Cerebellar nuclear complex (tissue), 1 donor: ENCODE measurements at places on chromosomes 1 and 21.
A peak's percentile ranks its signal among the peaks of the same experiment; 100 is the strongest.

DNA sequence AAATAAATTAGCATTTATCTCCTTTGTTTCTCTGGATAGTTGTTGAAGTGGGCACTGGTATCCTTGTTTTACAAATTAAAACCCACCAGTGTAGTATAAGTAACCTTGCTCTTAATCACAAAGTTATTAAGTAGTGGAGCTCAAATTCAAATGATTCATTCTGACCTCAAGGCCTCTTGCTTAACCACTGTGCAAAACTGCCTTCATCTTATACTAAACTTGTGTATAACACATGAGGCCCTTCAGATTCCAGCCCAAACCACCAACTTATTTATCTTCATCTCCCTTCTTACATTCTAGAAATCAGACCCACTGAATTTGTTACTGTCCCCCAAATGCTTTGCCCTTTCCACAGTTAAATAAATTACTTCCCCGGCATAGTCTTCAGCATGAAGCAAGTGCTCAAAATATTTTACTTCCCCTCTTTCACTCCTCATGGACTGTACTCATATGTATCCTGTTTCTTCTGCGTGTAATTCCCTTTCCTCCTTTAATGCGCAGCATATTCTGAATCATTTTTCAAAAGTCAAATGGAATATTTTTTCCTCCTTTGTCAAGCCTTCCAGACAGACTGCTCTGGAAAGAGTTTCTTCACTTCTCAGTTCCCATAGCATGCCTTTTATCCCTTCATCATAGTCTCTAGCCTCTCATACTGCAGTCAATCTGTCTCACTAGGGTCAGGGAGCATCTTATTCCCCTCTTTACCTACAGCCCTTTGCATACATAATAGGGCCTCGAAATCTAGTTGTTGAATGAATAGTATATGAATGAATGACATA lies 19.0 kb upstream of the DNASE2B start:
- DNase-seq = no peak

DNA sequence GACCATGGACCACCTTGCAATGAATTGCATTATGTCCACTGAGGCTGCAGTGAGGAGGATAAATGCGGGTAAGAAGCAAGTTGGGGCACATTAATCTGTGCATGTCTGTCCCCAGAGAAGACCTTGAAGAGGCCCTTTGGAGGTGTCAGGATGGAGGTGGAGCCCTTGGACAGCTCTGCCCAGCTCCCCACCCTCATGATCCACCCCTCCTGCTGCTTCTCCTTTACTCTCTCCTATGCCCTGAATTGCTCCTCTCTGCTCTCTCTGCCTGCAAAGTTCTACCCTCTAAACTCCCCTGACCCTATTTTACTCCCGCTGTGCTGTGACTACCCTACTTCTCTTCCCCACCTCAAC lies 292.4 kb upstream of the USP24 start:
- DNase-seq = no peak

DNA sequence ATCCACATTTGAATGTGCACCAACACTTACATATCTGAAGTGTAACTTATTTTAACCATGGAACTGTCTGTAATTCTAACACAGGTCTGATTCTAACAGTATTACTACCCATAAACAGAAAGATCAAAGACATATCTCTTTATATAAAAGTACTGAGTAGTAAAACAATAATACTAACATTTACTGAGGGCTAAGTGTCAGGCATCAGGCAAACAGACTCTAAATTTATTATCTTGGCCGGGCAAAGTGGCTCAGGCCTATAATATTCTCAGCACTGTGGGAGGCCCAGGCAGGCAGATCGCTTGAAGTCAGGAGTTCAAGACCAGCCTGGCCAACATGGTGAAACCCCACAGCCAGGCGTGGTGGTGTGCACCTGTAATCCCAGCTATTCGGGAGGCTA lies 85.9 kb downstream of the JAK1 start:
- DNase-seq = no peak

GRCh38 chr1:183306317-183307042 lies 111.7 kb downstream of the NMNAT2 start:
- DNase-seq = no peak

- no peak for DNase-seq
These were observed 26.0 kb downstream of the MACF1 start for GRCh38 chr1:39230261-39231190.

- no peak for DNase-seq
These were observed 2.0 kb upstream of the GJC2 start for GRCh38 chr1:228147768-228148167.

- no peak for DNase-seq
These were observed 1.7 kb upstream of the TMEM240 start for GRCh38 chr1:1541956-1542765.

- DNase-seq = no peak
These were observed 143.2 kb downstream of the HHIPL2 start for GRCh38 chr1:222404710-222405109.

GRCh38 chr1:50893466-50893865 lies 66.6 kb downstream of the FAF1 start:
- no peak for DNase-seq

DNA sequence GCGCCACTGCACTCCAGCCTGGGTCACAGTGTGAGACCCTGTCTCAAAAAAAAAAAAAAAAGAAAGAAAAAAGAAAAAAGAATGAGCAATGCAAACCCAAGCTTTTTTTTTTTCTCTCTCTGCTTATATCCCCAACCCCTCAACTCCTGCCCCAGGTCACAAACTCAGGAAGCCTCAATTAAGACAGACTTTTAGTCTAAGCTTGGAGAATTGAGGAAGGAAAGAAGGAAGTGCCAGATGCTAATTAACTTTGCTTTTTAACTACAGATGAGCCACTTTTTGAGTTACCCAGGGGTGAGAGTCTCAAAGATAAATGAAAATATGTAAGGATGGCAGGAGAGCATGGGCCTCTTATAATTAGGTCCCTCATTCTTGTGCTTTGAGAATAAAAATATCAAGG lies 33.3 kb downstream of the PIK3CD start:
- DNase-seq = no peak

GRCh38 chr1:5460974-5461373 lies 531.3 kb downstream of the NPHP4 start:
- DNase-seq = no peak

- DNase-seq = no peak
These were observed 2.7 kb upstream of the OLIG2 start for GRCh38 chr21:33022828-33023573.

- DNase-seq = peak; percentile 38
These were observed 27.4 kb upstream of the COQ8A start for GRCh38 chr1:226912587-226913176.

DNA sequence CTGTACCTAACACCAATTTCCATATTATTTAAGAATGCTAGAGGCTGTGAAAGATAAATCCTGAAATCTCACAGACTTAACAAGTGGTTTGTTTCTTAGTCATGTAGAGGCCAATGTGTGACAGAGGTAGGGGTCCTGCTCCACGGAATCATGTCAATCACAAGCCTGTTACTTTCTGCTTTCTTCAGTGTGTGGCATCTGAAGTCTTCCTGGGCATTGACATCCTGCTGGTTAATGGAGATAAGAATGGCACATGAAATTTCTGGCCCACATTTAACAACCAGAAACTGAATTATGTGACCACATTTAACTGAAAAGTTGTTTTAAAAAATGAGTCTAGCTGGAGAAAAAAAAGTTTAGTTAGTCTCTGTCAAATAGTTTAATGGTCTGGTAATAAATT lies 68.3 kb upstream of the PLA2G4A start:
- DNase-seq = no peak

- DNase-seq = no peak
These were observed 224.5 kb upstream of the NFIA start for GRCh38 chr1:60857851-60858250.

- DNase-seq = no peak
These were observed 1.6 kb upstream of the STK40 start for GRCh38 chr1:36387141-36387949.

DNA sequence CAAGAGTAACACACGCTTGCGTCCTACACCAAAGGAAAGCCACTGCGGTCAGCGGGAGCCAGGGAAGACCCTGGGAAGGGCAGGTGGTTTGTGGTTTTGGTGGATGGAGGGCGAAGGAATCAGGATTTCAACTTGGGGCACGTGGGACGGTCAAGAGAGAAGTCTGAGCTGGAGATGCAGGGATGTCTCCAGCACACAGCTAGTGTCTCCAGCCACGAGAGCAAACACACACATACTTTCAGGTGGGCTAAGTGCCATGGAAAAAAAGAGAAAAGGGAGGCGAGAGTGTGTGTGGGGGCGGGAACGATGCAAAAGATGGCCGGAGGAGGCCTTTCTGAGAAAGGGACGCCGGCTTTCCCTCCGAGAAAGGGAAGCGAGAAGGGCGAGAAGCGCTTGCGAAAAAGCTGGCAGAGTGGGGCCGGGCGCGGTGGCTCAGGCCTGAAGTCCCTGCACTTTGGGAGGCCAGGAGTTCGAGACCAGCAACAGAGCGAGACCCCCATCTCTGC lies 1.4 kb upstream of the SRRM1 start:
- DNase-seq = no peak

- no peak for DNase-seq
These were observed 52.7 kb upstream of the GCLM start for GRCh38 chr1:93961906-93962305.

DNA sequence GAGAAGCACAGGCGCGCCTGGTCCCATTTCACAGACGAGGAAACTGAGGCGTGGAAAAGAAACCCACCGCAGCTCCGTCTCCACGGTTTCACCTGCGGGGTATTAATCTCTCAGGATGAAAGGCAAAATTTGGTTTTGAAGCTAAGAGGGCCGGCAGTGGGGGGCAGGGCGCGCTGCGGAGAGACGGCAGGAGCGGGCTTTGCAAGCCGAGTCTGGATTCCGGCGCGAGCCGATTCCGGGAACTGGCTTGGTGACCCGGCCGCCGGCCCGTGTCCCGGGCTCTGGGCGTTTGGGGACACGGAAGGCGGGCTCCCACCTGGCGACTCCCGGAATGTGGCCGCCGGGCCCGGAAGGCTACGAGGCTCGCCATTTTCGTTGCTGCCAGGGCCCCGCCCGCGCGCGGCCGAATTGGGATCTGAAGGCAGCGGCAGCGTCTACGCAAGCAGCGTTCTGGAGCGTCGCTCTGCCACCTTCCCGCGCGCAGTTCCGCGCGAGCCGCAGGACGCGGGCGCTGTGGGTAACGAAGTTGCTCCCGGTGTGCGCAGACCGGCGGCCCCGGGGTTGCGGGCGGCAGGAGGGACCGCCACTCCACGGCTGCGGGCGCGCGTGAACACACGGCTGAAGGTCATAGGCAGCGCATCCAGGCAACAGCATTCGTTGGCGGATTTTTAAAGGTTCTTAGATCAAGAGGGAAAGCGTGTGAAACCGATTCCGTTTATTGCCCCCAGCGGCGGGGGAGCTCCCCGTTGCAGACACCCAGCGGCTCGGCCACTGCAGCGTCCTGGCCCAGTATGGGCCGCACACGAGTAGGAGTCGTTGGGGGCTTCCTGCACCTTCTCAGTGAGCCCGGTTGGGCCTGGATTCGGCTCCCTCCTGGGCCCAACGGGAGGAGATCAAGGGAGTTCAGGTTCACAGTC lies 5.4 kb upstream of the PRDM16 start:
- no peak for DNase-seq

GRCh38 chr1:159084152-159084551 lies 7.6 kb upstream of the AIM2 start:
- DNase-seq = no peak

DNA sequence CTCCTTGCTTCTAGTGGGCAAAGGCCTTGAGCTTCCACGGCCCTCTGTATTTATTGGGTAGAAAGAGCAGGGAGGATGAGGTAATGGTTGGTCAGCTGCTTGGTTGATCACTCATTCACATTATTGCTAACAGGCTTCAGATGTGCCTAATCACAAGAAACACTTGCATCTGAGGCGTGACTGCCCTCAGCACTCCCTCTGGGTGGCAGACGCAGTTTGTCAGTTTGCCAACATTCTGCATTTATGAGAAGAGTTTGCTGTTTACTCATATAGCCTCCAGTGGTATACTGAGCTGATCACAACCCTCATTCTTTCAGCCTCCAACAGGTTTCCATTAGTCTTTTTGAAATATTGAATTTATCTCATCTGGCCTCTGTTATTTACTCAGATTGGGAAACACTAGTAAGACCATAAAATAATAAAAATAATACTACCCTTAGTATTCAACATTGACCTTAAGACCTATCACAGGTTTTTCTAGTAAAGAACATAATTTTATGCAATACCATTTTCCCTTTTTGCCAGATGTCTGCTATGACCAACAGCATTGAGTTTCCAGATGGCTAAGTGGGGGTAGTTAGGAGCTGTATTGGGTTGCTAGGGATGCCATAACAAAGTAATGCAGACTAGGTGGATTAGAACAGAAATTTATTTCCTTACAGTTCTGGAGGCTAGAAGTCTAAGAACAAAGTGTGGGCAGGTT lies 53.3 kb downstream of the PTGFR start:
- no peak for DNase-seq

GRCh38 chr1:32335790-32336590 lies at the start of gene MARCKSL1:
Gene MARCKSL1, minus strand, starts transcription at chr1:32336233. Its CDS starts 200 bp downstream, at chr1:32336033.
- DNase-seq = peak; percentile 29

- DNase-seq = no peak
These were observed 105.0 kb downstream of the COP1 start for GRCh38 chr1:176101951-176102642.

DNA sequence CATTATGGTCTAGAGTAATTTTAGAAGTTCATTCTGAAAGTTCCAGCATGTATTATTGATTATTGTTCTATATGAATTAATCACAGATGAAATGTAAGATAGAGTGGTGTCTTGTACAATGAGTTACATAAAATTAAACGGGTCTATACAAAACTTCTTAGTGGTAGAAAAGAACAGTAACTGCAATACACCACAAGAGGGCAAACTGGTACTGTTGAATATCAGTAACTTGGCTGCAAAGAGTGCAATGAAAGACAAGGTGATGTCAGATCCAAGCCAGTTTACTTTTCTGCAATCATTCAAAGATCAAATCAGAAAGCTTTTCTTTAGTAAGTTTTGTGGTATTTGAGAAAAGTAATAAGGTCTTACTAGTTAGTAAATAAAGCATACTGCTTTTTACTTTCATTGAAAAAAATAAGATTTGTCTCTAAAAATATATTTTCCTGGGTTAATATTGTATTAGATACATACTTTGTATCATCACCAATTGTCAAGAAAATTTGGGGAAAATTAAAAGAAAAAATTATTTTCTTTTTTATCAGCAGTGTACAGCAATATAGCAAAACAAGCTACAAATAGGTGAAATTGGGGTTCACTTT lies 66.4 kb upstream of the BTG3 start:
- DNase-seq = no peak

DNA sequence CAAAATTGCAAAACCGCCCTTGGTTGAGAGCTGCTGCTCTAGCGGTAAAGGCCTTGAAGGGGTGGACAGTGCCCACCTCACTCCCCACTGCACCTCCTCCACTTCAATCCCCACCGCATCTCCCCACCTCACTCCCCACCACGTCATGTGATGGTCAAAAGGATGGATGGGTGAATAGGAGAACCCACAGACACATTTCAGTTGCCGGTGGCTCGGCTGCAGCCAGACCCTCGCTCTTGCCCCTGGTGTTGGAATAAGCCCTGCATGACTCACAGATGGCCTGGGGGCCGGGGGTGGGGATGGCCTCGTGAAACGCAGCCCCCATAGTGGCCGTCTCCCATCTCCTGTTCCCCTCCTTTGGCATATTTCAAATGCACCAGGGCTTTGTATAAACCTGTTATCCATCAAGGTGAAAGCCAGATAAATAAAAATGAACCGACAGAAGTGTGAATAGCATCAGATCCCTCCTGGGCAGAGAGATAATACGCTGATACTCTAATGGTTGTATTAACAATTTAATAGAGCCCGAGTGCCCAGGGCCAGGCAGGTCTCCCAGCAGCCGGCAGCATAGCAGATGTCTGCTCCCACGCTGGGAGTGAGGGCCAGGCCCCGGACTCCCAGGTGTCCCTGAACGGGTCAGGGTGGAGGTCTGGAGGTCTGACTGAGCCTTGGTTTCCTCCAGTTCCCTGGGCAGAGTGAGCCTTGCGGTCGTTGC lies 300.3 kb downstream of the NPHP4 start:
- no peak for DNase-seq
